ENCODE measurements at places on chromosomes 2 and 18.
A peak's percentile ranks its signal among the peaks of the same experiment; 100 is the strongest.

DNA sequence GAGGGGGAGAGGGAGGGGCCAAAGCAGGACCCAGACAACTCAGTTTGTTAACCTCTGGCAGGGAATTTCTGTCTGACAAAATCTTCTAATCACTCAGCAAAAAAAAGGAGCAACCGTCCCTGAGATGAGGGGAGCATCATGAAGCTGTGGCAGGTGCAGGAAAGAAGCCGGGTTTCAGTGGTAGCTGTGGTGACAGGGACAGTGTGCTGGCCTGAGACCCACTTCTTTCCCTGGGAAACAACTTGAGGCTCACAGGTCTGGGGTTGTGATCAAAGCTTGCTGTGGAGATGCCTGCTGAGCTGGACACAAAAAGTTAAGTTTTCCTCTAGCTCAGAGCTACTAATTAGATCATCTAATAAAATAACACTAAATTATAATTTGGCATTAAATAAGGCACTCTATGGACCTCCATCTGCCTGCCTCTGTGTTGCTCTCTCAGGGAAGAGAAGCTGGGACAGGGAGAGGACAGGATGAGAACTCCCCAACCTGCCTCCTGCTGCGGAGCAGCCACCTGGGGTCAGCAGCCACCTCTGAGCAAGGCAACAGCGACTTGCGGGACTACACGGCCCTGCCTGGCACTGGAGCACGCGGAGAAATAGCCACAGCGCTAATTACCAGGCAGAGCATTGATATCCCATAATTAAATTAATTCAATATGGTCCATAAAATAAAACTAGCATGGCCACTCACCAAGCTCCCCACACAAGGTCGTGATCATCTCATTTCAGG, 104.6 kb upstream of the TEX51 start:
- no peak for DNase-seq

GRCh38 chr2:113700186-113700841, 56.1 kb downstream of the SLC35F5 start:
- no peak for DNase-seq

DNA sequence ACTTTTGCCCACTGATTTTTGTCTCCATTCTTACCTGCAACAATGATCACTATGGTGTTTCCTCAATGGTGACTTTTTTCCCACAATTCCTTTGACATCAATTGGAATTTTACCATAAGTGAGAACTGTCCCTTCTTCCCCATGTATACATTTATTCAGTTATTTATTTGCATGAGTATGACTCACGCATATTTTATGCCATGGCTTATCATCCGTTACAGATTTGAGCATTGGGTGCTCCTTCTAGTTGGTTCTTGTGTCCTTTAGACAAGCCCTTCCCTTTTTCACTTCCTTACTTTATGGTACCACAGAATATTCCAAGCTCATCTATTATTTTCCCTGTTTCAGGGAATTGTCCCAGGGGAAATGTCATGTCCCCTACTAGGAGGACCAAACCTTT, 7.6 kb downstream of the COX5B start:
- DNase-seq: no peak

DNA sequence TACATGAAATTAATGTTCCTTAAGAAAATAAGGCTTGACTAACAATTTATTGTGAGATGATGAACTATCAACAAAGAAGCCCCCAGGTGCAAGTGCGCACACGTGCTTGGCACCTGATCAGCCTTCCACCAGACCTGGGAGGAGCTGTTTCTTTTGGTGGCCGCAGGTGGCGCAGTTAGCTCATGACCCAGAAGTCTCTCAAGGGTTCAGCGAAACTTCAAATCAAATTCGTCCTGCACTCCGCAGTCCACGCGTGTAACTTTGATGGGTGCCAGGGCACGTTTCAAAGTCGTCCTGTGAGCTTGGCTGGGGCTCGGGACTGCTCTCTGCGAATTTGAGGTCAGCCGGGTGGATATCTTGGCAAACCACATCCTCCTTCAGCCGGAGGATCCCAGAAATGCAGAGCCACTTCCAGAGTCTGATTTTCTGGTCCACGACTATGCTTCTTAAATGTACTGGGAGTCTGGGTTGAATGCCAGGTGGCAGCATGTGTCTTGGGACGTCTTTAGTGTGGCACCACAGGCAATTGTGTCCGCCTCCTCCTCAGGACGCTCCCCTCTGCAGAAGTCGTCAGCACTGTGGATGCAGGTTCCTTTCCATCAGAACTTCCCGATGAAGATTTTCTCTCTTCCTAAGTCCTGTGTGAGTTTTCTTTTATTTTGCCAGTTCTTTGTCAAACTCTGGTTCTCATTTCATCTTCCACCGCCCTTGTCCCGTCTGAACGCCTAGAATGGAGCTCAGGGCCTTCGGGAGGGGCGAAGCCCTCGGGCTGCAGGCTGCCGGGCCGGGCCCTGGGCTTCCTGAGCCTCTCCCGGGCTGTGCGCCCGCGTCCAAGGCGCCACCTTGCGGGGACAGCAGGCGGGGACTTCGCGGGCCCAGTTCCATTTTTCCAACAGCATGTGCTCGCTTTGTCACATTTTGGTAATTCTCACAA, 61.3 kb upstream of the RAPGEF4 start:
- peak; percentile 26 for DNase-seq

DNA sequence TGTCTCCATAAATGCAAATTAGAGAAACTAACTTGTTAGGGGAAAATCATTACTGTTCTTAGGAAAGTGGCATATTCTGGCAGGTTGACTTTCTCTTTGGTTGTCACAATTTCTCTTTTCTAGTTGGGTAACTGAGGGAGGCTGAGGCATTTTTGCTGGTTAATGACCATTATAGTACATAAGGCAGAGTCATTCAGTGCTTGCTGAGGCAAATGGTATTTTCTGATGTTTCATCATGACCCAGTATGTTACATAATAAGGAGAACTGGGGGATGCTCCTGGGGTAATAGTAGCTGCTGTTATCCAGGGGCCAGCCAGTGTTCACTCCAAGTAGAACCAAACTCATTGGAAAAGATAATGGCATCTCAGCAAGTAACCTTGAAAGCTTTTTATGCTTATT, 62.3 kb downstream of the ITGA6 start:
- DNase-seq: no peak

DNA sequence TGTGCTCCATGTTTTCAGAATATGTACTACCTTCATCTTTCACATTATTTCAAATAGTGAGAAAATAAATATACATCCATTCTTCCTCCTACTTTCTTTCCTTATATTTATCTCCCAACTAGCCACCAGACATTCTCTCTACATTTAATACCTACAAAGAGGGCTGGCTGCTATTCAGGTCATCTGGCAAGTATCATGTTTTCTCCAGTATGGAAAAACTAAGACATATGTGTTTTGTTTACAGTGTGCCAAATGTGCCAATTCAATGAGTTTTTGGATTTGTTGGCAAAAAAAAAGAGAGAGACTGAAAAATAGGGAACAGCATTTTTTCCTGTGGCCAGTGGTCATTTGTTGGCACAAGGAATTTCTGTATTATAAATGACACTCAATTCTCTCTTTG, 1207.3 kb downstream of the DPP10 start:
- DNase-seq: no peak

DNA sequence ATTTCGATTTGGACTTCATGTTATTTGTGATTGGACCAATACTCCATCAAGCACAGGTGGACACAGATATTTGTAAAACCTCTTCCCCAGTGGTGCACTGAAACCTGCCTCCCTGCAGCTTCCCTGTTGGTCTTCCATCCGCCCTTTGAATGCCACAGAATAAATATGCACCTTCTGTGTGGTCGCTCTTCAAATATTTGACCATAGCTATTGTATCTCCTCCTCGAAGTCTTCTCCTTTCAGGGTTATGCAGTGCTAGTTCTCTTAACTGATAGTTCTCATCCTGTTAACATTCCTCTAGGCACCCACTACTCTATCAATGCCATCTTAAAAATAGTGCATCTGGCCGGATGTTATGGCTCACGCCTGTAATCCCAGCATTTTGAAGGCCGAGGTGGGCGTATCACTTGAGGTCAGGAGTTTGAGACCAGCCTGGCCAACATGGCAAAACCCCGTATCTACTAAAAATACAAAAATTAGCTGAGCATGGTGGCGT, 12.5 kb downstream of the SPATS2L start:
- no peak for DNase-seq

DNA sequence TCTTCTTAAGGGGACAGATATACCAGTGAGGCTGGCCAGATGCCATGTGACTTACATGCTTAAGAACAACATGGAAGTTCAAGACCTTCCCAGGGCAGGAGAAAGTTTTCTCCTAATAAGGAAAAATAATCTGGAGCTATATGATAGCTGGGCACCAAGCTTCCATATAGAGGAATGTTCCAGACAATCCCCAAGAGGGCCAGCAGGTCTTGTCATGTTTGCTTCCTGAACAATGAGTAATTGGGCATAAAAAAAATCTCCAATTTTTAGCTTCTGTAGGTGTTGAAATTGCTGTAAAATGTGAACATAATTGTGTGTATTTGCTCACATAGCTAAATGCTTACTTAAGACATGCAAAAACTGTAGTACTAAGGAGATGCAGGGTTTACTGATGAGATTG, 809.5 kb upstream of the PIK3C3 start:
- DNase-seq: no peak
